PC-3 (cell line): ENCODE measurements at places on chromosomes 6 and 20. TPM values are rescaled to one million over a fixed set of nuclear protein-coding genes. Genes with fewer than 3 reads are reported as not detected.

BIRC7 gene
- not detected in 2 replicates for total RNA-seq

MSH5 gene
- total RNA-seq, result 22.7 and 23.0 TPM in 2 replicates

PTCHD4 gene
- total RNA-seq, result not detected in 2 replicates

NKX2-4 gene
- total RNA-seq, result not detected in 2 replicates

- no peak for DNase-seq
These were observed 25.0 kb downstream of the COL12A1 start for GRCh38 chr6:75180864-75181263.

- DNase-seq, result peak; percentile 40
These were observed 41.5 kb upstream of the TGM3 start for GRCh38 chr20:2254333-2254732.

DNA sequence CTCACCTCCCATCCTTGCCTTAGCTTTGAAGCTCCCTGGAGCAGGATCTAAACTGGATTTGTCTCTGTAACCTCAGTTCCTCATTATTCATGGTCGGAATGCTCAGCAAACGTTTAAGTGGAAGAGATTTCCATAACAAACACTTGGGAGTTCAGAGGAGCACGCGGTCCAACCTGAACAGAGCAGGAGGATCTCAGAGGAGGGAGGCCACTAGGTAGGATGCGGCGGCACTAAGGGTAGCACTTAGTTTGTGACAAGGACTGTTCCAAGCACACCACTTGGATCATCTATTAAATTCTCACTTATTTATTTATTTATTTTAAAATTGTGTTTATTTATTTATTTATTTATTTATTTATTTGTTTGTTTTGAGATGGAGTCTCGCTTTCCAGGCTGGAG lies 13.3 kb upstream of the CCN5 start:
- no peak for DNase-seq

GRCh38 chr20:63602321-63602720 lies 24.6 kb downstream of the GMEB2 start:
- no peak for DNase-seq
